ENCODE measurements at places on chromosomes 13 and 19.

GRCh38 chr13:114166381-114167131, 12.5 kb upstream of the CFAP97D2 start:
- no peak for DNase-seq

DNA sequence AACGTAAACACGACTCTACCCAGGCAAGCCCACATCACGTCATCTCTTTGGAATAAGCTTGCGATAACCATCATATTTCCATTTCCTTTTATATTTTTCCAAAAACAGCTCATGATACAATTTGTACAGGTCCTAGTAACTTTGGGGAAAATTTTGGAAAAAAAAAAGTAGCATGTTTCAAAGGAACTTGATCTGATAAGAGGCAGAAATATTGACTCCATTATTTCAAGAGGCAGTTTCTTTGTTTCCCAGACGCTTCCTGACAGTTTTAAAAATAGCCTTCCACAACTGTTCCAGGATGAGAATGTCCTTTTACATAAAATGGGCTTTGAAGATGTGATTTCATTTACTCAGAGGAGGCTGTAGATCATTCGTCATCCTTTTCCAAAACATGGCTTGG, 23.1 kb downstream of the KLF2 start:
- DNase-seq = no peak

GRCh38 chr19:8361921-8362793, 1.8 kb upstream of the ANGPTL4 start:
- peak; percentile 82 for DNase-seq

GRCh38 chr13:43877766-43878165, 1.8 kb downstream of the CCDC122 start:
- no peak for DNase-seq

GRCh38 chr19:50772476-50772875, 2.2 kb downstream of the GPR32 start:
- no peak for DNase-seq

GRCh38 chr13:37143911-37144310, 38.4 kb upstream of the CSNK1A1L start:
- DNase-seq = no peak
